Mucosa of gallbladder (tissue), 1 donor: ENCODE measurements at places on chromosomes 5 and 9. TPM values are rescaled to one million over a fixed set of nuclear protein-coding genes. Genes with fewer than 3 reads are reported as not detected.

- DNase-seq: no peak
Observed at GRCh38 chr5:89003563-89004036, 120.6 kb upstream of the MEF2C start.

- no peak for DNase-seq
Observed at GRCh38 chr9:88321764-88322163, 66.5 kb upstream of the SPIN1 start.

GRCh38 chr9:99299211-99300102, 77.4 kb downstream of the SEC61B start:
- no peak for DNase-seq

DNA sequence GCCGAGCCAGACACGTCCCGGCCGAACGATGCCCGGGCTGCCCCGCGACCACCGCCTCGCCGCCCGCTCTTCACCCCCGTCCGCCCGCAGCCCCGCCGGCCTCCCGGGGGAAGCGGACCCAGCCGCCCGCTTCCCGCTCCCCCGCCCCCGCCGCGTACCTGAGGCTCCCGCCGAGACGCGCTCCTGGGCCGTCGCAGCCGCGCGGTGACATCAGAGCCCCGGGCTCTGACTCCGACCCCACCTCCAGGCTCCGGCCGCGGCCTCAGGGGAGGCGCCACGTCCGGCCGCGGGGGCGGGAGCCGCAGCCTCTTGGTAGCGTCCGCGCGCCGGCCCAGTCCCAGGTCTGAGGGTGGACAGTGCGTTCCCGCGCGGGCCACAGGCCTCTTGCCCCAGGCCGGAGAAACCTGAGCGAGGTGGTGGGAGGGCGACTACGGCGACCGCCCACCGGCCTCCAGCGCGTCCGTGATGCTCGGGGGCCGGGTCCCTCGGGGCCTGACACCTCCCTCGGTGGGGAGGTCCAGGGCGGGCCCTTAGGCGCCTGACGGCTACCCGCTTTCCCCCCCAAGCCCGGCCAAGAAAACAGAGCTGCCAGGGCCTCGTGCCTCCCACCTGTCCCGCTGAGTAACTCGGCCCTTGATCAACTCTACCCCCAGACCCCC, at the start of gene SHROOM1:
Gene SHROOM1 (minus strand): TSS at position 212 of the 659 bp plus-strand sequence. CDS start 4,507 bp downstream, outside the sequence.
- peak; percentile 40 for DNase-seq

DNA sequence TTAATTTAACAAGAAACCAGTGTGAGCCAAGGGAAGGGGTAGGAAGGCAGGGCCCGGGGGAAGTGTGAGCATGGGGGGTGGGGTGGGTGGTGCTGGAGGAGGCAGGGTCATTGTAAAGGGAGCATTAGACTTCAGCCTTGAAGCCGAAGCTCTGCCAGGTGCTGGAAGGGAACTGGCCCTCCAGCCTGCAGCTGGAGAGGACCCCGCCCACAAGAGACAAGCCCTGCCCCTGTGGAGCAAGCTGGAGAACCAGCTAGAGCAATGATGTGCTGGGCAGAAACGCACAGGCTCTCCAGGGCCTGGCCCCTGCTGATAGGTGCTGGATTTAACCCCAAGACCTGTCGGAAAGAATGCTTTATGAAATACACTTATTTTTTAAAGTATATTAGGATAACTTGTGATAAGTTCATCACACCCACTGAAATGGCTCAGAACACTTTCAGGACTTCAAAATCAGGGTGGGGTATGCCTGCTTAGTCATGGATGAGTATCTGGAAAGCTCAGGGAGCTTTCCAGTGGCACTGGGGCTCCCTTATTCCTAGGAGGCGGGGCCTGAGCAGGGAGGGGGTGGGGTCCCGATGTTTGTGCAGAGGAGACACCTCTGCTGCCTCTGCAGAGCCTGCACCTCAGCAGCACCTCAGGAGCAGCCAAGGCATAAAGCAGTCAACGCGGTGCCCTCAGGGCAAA, 27.1 kb downstream of the UBE2QL1 start:
- no peak for DNase-seq

DNA sequence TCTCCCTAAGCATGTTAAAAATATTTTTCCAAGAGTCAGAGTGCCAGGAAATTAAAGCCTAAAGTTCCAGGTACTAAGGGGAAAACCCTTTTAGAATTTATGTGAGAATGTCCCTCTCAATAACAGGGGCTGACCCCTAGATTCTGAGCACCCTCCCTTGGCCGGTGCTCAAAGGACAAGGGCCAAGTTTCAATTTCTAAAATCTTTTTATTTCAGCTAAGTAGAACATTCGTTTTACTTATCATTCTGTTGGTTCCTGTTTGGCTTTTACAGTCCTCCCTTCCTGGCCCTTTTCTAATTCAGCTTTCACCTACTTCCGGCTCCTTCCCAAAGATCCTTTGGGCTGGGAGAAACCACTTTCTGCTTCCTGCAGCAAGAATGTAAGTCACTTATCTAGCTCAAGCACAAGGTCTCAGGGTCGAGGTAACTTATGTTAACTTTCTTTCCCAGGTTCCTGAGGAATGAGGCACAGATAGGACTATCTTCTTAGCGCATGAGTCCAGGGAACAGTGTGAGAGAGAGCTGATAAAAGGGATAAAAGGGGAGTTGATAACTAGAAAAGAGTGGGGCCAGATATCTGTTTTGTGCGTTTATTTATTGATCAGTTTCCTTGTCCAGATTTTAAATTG, 34.6 kb upstream of the F2RL2 start:
- no peak for DNase-seq

GRCh38 chr5:41891066-41891707, 13.0 kb upstream of the RIMOC1 start:
- no peak for DNase-seq

DNA sequence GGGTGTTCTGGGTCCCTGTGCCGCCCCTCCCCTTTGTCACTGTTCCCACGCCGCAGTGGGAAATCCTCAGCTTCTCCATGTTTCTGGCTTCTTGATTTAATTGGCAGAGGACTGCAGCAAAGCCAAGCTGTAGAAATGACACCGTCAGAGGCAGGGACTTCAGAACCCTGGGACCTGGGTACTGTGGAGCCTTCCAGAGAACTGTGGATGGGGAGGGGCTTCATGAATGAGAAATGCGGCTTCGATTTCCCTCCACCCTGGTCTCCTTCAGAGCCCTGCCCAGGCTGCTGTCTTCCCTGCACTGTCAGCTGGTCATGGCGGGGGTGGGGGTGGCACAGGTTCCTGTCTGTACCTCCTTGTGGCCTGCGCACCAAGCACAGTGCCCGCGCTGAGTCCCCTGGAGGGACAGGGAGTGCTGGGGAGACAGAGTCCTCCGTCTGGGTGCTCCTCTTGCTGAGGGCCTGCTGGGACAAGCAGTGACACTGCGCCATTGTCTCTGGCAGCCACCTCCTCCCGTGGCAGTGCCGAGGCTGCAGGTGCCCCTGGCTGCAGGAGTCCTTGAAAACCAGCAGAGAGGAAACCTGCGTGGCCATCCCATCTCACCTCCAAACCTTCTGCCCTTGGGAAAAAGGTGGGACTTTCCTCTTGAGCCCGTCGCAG, 47.2 kb downstream of the COL5A1 start:
- no peak for DNase-seq

Gene TRIM7
- 1.2 TPM for total RNA-seq

Gene GLRA1
- total RNA-seq: not detected
